ENCODE measurements at places on chromosomes 7 and 10.

DNA sequence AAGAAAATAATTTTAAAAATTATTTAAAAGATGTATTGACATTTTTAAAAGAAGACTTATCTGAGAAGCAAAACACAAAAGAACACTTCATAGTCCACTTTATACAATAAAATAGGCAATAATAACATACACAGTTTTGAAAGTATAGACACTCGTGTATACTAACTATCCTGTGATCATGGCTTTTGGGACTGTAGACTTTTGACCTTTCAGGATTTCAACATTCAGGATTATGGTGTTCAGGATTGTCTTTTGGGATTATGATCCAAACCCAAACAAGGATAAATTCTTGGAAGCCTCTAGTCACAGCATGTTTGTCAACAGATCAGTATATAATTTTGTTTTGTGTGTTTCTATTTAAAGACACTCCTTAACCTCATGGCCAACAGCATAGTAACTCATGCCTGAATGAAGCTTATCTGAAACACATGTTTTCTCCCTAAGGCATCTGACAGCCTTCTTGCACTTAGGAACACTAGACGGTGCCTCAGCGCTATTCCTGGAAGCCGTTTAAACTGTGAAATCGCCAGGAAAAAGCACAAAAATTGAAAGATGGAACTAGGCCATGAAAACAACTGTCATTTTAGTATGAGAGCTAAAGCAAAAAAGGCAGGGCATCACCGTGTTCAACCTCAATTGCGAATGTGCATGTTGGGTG lies 29.9 kb downstream of the GSAP start:
- DNase-seq: no peak

DNA sequence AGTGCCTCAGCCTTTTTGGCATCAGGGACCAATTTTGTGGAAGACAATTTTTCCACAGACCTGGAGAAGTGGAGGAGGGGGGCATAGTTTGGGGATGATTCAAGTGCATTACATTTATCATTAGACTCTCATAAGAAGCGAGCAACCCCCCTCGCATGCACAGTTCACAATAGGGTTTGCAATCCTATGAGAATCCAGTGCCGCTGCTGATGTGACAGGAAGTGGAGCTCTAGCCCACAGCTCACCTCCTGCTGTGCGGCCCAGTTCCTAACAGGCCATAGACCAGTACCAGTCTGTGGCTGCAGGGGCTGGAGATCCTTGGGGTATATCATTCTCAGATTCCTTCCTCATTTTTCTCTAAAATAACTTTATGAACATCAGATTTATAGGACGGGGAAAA lies 50.8 kb downstream of the ATAD1 start:
- no peak for DNase-seq

- no peak for DNase-seq
Observed at GRCh38 chr7:26919906-26920493, 55.6 kb upstream of the SKAP2 start.

- DNase-seq: no peak
Observed at GRCh38 chr7:94556028-94556427, 46.4 kb downstream of the CASD1 start.

DNA sequence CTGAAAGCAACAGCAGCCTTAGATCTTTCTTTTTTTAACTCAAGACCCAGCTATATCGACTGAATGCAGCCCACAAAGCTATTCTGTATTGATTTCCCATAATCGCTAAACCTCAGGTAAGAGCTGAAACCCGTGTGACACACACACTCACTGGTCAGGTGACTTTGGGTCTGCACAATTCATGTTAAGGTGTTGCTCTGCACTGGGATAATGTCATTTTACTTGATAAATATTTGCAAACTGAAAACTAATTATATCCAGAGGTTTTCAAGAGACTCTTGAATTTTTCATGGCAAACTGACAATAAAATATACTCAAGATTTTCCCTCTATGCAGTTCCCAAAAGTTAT lies 33.1 kb downstream of the SCRN1 start:
- DNase-seq: no peak

Data from SK-N-DZ (cell line).